Fibroblast of skin of left quadriceps (primary cell): ENCODE measurements at places on chromosomes 4 and X.

DNA sequence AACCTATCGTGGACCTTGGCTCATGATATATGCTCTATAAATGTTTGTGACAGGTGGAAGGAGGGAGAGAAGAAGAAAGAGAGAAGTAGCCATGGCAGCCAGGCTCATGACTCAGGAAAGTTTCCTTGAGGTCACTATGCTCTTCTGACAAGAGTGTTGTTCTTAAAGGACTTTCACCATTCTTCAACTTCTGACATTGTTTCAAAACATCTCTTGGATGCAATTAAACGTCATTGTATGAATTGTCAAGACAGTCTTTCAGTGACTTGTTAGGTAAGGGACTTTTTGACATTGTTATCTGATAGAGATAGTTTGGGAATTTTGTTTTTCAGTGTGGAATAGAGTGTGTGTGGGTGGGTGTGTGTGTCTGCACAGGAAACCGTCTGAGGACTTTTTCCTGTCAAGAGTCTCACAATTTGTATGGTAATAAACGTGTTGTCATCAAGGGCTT is 617.0 kb downstream of the MID1IP1 start:
- no peak for DNase-seq

GRCh38 chr4:44231006-44231405 is 217.6 kb downstream of the KCTD8 start:
- DNase-seq: no peak

DNA sequence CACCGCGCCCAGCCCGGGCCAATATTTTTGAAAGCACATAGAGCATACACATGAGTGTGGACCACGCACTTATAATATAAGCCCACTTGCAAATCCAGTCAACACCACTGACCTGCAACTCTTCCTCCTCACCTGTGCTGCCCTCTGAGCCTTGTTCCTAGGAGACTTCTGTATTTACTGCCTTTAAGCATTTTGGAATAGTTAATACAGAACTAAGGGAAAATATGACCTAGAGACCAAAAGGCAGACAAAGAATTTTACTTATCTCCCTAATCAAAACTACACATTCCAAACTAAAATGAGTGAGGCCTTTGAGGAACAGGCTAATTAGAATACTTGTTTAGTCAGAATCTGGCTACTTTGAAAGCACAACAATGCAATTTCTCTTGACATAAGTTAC is 89.1 kb downstream of the RELL1 start:
- no peak for DNase-seq

DNA sequence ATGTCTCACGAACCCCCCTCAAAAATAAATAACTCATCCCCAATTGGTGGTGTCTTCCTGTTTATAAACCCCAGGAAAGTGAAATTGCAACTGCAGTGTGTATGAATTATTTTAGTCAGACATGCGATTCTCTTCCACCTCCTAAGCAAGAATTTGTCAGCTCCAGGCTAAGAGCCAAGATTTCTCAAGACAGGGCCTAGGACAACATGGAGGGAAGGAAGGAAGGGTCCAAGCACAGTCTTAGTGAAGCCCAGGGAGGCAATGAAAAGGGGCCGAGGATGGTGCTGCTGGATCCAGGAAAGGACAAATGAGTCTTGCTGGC is 20.0 kb downstream of the SH3KBP1 start:
- DNase-seq: peak; percentile 29

DNA sequence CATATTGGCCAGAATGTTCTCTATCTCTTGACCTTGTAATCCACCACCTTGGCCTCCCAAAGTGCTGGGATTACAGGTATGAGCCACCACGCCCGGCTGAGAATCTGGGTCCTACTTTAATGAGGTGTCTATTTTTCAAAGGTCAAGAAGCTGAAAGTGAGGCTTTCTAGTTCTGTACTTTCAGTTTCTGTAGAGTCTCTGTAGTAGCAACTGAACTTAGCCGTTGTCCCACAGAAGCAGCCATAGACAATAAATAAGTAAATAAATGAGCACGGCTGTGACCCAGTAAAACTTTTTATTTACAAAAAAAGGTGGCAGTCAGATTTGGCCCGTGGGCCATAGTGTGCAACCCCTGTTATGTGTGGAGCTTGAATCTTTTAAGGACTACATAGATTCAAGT is 92.0 kb downstream of the FNIP2 start:
- no peak for DNase-seq

DNA sequence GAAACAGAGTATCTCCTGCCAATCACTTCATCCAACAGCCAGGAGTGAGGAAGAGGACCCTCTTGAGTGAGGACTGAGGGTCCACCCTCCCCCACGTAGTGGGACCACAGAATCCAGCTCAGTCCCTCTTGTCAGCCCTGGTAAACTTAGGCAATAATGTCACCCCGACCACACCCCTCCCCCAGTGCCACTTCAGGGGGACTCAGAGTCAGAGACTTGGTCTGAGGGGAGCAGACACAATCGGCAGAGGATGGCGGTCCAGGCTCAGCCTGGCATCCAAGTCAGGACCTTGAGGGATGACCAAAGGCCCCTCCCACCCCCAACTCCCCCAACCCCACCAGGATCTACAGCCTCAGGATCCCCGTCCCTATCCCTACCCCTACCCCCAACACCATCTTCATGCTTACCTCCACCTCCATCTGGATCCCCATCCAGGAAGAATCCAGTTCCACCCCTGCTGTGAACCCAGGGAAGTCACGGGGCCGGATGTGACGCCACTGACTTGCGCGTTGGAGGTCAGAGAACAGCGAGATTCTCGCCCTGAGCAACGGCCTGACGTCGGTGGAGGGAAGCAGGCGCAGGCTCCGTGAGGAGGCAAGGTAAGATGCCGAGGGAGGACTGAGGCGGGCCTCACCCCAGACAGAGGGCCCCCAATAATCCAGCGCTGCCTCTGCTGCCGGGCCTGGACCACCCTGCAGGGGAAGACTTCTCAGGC is at the start of the genes CSAG1 and MAGEA12:
Gene CSAG1, minus strand, starts transcription at position 461 of the 715 bp plus-strand sequence. CDS start 1,261 bp downstream, outside the sequence.
Gene MAGEA12, plus strand, starts transcription at position 497 of the 715 bp plus-strand sequence. CDS start 2,405 bp downstream, outside the sequence.
- DNase-seq: no peak

DNA sequence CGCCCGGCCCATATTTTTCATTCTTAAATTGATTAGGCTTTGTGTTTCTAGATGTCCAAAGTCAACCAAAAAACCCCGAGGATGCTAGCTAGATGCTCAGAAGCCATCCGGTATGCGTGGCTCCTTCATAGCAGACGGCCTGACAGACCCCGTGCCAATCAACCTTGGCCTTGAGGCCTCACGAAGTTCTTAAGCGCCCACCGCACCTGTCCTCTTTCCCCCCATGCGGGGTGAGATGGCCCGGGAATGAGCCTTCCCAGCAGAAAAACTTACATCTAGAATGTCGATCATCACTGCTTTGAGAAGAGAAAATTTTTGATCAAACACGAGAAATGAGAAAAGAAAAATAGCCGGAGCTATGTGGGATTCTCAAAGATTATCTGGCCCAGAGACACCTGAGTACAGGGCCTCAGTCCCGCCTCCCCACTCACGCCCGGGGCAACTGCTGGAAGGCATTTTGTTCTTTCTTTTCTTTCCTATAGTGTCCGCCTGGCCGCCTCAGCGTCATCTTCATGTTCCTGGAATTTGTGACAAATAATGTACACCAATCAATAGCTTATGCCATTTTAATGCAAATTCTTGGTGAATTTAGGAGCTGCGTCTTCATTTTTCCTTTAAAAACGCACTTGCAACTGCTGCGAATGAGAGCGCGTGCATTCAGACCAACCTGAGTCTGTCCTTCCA is 1.6 kb upstream of the NAT8L start:
- DNase-seq: no peak

DNA sequence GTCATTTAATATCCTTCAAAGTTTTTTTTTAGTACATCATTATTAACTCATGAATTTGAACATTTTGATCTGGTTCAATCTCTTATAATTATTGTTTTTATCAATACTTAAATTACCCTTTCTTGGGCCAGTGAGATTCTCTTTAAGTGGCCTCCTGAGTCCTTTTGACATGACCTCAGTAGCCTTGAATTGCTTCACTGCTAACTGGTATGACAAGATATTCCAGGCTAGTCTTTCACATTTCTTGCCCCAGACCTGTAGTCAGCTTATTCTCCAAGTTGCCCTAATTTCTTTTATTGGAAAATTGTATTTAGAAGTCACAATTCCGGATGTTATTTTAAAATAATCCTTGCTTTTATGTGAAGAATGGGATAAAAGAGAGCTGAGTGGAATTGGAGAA is 35.4 kb upstream of the FBXW7 start:
- DNase-seq: no peak

DNA sequence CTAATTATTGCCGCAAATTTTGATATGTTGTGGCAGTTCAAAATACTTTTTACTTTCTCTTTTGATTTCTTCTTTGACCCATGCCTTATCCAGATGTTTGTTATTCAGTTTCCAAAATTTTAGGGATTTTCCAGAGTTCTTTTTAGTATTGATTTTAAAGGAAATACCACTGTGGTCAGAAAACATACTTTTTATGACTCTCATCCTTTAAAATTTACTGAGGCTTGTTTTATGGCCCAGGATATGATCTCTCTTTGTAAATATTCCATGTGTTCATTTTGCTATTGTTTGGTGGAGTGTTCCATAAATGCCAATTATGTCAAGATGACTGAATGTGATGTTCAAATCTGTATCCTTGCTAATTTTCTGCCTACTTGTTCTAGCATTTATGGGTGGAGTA is 272.3 kb upstream of the DIPK2B start:
- peak; percentile 81 for DNase-seq

DNA sequence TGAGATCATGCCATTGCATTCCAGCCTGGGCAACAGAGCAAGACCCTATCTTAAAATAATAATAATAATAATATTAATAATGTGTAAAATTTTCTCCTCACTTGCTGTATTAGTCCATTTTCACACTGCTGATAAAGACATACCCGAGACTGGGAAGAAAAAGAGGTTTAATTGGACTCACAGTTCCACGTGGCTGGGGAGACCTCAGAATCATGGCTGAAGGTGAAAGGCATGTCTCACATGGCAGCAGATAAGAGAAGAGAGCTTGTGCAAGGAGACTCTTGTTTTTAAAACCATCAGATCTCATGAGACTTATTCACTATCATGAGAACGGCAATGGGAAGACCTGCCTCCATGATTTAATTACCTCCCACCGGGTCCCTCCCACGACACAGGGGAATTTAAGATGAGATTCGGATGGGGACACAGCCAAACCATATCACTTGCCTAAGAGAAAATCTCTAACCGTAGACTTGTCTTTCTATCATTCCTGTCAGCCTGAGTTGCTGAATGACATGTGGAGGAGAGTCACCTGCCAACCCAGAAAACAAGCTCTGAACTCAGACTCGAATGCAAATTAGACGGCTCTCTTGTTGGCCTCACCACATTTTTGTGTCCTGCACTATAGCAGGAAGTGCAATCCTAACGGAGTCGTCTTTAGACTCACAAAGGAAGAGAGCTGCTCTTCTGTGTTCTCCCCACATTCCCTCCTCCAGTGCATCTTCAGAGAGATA is 51.9 kb upstream of the DCTD start:
- DNase-seq: no peak

GRCh38 chrX:57964975-57965374 is 54.7 kb upstream of the ZXDA start:
- DNase-seq: no peak

DNA sequence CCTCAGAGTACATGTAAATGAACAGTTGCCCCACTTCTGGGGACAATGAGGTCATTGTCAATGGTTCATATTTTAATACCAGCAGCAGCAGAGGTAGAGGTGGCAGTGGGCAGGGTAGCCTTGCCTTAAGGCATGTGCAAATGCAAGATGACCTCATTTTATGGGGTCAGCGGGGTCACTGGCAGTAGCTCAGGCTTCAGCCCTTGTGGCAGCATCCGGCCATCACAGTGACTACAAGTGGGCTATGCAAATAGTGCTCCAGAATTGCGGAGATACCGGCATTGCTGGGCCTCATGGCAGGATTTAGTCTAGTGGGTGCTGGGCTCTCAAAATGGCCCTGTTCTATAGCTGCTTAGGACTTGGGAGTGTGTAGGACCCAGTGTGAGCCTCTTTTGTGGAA is 144.7 kb downstream of the FAM47A start:
- no peak for DNase-seq

- DNase-seq: no peak
Observed at GRCh38 chr4:136121426-136121825, 1410.9 kb downstream of the PCDH18 start.

GRCh38 chr4:129429581-129430320 is 333.8 kb downstream of the C4orf33 start:
- no peak for DNase-seq

- no peak for DNase-seq
Observed at GRCh38 chr4:2067446-2068197, 8.5 kb downstream of the NAT8L start.

DNA sequence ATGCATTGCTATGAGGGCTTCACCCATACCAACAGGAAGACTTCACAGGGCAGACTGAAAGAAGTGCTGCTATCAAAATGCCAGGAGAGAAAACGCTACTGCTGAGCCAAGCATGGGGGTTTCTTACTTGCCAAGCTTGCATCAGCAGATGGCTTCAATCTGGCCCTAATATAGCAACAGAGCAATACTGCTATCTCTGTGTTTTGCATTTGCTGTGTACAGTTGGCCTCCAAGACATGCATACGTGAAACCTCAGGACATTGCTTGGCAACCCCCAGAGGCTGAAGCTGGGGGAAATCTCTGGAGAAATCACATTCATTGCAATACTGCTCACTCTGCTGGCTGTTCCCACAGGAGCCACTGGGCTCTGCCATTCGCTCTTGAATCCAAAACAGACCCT is 127.2 kb upstream of the GPC4 start:
- no peak for DNase-seq

GRCh38 chrX:103442536-103442901 is 66.2 kb downstream of the BEX3 start:
- no peak for DNase-seq

DNA sequence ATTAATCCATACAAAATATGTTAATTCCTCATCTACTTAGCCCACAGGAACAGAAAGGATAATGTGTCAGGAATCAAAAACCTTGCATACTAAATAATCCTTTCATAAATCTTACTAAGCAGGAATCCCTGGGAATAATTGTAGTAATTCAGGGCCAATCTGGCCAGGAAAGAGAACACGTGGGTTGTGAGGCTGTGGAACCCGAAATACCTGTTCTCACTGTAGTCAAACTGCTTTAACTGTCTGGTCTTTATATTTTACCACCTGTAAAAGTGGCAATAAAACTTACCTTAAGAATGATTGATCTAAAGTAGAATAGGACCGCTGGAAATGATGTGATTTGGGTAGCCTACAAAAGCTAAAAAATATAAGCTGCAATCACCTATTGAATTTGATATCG is 1620.9 kb downstream of the STIM2 start:
- DNase-seq: no peak

DNA sequence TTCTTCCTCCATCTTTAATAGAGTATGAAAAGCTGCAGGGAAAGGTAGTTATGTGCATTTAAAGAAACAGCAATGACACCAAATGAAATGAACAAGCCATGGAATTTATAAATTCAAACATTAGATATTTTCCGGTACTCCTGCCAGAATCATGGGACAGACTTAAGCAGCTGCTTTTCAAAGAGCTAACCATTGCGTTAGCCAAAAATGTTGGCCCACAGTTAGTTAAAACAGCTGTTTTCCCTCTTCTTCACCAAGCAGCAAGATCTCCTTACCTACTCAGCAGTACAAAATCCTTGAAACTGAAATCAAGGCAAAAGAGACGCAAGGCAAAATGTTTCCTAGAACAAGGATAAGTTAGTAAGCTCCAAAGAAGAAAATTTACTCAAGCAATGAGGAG is 64.0 kb downstream of the MANBA start:
- no peak for DNase-seq
